Activated CD8-positive, alpha-beta memory T cell treated with anti-CD3 and anti-CD28 coated beads, Interleukin-2, amount 50 U/mL, for 4 hours (primary cell): ENCODE measurements at places on chromosomes 1 and 21.

GRCh38 chr1:183968386-183968785 lies 69.1 kb downstream of the COLGALT2 start:
- DNase-seq: no peak

GRCh38 chr1:37989361-37989930 lies 376 bp downstream of the SF3A3 start:
- DNase-seq: peak; percentile 49

DNA sequence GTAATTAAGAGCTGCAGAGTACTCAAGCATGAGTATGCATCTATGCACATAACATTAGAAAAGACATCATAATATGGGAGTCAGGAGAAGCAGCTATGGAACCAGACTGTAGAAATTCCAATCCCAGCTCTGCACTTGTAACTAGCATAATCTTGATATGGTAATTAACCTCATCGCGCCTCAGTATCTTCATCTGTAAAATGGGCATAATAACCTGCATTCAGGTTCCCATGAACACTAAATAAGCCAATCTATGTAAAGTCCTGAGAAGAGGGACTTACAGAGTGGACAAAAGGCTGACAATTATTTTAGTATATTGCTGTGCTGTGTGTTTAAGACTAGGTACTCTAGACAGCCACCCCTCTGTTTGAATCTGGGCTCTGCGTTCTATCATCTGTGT lies 318.9 kb upstream of the USP25 start:
- no peak for DNase-seq

DNA sequence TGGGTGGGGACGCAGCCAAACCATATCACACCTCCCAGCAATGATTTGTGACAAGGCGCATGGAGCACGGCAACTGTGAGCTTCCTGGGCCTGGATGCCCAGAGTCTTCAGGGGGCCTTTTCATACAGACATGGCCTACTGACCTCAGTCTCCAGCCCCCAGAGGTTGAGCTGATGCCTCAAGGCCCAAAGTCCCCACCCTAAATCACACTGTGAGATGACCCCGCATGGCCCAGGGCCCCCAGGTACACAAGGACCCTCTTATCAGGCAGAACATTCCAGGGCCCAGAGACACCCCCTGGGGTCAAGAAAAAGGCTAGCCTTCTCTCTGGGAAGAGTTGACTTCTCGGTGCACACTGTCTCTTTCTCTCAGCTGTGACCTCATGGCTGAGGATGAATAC lies 179.7 kb upstream of the C1orf174 start:
- DNase-seq: no peak

DNA sequence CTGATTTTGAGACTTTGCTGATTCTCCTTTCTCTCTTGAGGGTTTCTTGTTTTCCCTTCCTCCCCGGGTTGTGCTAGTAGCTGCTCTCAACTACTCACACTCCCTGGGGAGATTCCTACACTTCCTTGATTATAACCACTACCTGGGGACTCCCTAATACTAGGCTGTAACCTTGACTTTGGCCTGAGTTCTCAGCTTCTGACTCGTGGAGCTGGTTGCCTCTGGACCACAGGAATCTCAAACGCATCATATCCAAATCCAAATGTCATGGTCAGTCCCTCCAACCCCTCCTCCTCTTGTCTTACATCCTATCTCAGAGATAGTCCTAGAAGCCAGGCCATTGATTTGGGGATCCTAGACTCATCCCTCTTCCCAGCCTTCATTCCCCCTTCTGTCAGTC lies 12.0 kb downstream of the MOV10 start:
- no peak for DNase-seq

GRCh38 chr21:45388011-45388521 lies 16.9 kb upstream of the COL18A1 start:
- no peak for DNase-seq

DNA sequence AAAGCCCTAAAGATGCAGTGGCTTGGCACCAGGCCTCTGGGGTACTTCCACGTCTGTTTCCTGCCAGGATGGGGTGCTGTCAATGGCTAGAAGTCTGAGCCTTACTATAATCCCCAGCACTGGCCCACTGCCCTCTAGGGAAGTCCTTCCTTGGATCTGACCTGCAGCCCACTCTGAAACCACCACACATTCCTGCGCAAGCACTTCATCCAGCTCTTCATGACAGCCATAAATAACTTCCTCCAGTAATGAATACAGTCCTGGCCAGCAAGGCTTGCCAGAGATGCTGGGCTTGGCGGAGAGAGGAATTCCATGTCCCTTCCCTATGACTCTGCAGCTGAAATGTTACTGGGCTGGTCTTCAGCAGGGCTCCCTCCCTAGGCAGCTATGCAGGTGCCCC lies 32.6 kb downstream of the ALPL start:
- no peak for DNase-seq

- DNase-seq: no peak
These were observed 3.2 kb downstream of the PPP1R12B start for GRCh38 chr1:202351725-202352124.
